ENCODE measurements at places on chromosomes 12 and 14.

DNA sequence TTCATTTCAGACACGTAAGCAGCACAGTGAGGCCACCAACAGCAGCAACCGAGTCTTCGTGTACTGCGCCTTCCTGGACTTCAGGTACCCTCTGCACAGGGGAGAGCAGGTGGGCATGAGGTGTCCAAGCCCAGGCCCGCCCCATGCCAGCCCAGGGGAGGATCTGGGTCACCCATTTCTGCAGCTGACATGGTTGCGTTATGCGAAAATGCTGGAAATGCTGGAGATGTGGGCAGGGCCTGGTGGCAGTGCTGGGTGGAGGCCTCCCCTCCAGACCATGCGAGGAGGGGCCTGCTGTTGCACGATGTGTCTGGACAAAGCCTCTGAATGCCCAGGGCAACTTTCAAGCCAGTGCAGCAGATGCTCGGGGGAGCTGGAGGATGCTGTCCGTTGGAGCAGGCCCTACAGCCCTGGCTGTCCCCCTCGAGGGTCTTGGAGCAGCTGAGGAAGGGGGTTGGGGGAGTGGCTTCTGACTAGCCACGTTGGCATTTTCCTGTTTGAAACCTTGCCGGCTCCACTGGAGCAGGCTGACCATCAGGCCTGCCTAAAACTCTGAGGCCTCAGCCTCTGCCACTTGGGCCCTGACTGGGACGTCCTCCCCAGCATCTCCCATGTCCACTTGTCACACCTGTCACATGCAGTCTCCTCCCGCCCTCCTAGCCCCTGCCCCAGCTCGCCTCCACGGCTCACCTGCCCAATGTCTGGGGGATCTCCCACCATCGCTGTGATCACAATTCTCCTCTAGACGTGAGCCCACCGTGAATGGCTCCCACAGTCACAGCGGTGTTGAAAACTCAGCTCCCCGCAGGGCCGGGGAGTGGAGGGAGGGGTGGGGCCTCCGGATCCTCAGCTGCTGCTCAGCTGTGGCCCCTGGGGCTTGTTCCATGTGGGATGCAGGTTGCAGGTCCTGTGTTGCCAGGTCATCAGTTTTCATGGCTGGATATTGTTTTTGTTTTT lies 123.4 kb downstream of the ADGRD1 start:
- DNase-seq = no peak

GRCh38 chr12:49482095-49483051 lies 56.5 kb upstream of the KCNH3 start:
- DNase-seq = no peak

DNA sequence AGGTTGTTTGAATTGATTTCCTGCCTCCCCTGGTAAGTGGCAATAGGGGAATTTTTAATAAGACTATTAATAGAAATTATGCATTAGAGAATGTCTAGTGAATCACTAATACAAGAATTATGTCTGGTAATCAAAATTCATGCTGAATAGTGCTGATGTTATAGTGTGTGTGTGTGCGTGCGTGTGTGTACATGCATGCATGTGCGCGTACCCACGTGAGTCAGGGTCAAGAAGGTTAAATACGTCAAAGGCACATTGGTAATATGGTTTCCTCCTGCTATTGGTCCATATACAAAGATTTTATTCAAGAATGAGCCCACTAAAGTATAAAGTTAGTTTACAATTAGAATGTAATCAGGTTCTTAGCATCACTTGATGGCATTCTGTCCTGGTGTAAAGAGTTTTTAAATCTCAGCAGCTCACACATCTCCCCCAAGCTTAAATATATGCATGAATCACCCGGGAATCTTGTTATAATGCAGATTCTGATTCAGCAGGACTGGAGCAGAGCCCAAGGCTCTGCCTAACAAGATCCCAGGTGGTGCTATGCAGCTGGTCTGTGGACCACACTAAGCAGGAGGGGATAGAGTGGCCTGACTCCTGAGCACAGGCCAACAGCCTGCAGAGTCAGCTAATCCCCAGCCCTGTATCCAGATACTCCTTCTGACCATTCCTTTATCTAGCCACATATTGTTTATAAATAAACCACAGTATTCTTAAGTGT lies 43.9 kb downstream of the TTC9 start:
- no peak for DNase-seq

DNA sequence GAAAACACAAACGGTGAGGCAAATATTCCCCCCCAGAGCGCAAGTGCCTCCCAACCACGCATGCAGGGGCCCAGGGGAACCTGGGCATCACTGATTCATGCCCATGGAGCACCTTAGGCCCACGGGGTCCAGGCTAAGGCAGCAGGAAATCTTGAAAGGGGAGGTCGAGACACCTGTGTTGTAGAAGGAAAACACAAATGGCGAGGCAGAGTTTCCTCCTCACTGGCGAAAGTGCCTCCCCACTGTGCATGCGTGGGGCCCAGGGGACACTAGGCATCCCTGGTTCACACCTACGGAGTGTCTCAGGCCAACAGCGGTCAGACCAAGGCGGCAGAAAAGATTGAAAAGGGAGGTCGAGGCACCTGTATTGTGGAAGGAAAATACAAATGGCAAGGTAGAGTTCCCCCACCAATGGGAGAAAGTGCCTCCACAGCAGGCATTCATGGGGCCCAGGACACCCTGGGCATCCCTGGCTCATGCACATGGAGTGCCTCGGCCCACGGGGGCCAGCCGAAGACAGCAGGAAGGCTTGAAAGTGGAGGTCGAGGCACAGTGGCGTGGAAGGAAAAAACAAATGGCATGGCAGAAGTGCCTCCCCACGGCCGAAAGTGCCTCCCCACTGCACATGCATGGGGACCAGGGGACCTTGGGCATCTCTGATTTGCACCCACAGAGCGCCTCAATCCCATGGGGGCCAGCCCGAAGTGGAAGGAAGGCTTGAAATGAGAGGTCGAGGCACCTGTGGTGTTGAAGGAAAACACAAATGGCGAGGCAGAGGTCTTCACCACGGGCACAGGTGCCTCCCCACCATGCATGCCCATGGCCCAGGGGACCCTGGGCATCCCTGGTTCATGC lies 368.8 kb downstream of the ALG10 start:
- no peak for DNase-seq

GRCh38 chr12:39912211-39912980 lies 193.5 kb downstream of the SLC2A13 start:
- no peak for DNase-seq
